ENCODE measurements at places on chromosomes 3 and 15.

GRCh38 chr3:37183375-37183831 lies 9.0 kb upstream of the LRRFIP2 start:
- DNase-seq: no peak

DNA sequence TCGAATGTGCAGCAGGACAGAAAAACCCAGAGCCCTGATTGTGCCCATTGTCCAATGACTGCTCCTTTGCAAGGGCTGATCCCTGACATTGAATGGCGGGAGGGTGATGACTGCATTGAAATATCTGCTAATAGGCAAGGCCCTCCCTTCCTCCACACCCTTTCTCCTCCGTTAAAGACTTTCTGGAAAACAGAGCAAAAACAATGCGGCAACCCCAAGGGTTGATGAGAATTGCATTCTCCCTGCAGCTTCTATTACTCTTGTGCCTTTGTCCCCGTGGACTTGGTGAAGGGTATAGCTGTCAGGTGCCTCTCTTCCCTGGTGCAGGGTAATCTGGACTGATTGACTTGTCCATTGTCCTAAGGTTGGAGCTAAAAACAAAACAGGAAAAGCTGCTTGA lies 71.8 kb downstream of the THSD4 start:
- DNase-seq: no peak

- no peak for DNase-seq
Observed at GRCh38 chr3:46086083-46086437, 58.8 kb upstream of the XCR1 start.

DNA sequence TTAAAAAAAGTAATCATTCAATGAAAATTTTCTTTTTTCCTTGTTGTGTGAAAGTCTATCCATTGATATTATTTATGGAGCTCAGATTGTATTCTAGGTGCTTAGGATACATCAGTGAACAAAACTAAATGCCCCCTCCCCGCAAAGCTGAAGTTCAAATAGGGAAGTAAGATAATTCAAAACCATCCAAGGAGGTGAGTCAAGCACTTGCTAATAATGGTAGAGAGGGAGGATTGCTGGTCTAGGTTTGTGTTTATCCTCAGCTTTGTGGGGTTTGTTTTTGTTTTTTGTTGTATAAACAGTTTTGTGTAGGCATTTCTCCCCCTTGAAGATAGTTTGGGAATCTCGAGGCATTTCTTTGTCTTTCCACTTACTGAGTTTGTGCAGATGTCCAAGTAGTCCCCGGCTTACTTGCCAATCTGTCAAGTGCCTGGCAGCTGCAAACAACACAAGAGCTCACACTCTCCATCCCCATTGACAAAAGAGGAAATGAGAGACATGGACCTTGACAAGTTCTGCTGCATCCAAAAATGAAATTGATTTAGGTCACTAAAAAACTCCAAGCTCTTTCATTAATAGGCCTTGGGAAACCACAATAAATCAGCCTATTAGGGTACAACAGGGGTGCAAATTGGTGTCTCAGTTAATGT lies 575.8 kb upstream of the TBL1XR1 start:
- DNase-seq: peak; percentile 9

GRCh38 chr3:127450331-127450730 lies 140.2 kb downstream of the TPRA1 start:
- no peak for DNase-seq

GRCh38 chr15:95839367-95839782 lies 491.1 kb upstream of the NR2F2 start:
- peak; percentile 20 for DNase-seq

- no peak for DNase-seq
Observed at GRCh38 chr3:150062492-150062891, 91.8 kb upstream of the PFN2 start.

GRCh38 chr3:29348316-29348715 lies 67.4 kb downstream of the RBMS3 start:
- DNase-seq: no peak

DNA sequence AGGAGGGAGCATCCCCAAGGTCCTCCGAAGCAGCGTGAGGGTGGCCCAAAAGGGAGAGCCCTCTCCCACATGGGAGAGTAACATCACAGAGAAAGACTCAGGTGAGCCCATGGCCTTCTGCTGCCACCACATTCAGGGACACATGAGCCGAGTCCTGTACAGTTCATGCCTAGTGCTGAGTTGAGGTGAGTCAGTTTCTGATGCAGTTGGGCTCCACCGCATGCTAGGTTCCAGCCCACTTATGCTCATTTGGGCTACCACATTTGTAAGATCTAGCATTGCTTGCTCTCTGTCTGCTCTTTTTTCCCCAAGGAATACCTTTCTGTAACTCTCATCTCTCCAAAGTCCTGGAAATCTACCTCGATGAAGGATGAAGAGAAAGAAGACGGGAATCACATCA lies 77.1 kb downstream of the SETD5 start:
- DNase-seq: no peak

DNA sequence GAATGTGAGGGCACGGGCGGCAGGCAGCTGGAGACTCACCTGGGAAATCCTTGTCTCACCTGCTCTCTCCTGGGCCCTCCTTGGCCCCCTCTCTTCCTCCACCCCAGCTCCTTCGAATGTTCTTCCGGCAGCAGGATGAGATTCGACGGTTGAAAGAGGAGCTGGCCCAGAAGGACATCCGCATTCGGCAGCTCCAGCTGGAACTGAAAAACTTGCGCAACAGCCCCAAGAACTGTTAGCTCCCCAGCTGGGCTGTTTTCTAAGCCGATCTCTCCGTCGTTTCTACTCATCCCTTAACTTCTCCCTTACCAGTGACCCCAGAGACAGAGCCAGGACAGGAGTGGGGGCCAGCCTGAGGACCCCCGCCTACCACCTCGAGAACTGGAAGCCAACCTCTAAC lies 95.0 kb downstream of the ANP32A start:
- DNase-seq: no peak

- DNase-seq: no peak
Observed at GRCh38 chr3:194861375-194861774, 175.7 kb downstream of the FAM43A start.

GRCh38 chr15:63930034-63930433 lies 96.3 kb upstream of the HERC1 start:
- DNase-seq: no peak

GRCh38 chr3:168260859-168261258 lies 165.1 kb upstream of the GOLIM4 start:
- no peak for DNase-seq

GRCh38 chr3:153442799-153443487 lies 280.9 kb downstream of the RAP2B start:
- no peak for DNase-seq

GRCh38 chr3:119302697-119303551 lies 8.7 kb downstream of the ARHGAP31 start:
- DNase-seq: no peak

GRCh38 chr3:127483902-127484591 lies 106.5 kb downstream of the TPRA1 start:
- DNase-seq: peak; percentile 69

DNA sequence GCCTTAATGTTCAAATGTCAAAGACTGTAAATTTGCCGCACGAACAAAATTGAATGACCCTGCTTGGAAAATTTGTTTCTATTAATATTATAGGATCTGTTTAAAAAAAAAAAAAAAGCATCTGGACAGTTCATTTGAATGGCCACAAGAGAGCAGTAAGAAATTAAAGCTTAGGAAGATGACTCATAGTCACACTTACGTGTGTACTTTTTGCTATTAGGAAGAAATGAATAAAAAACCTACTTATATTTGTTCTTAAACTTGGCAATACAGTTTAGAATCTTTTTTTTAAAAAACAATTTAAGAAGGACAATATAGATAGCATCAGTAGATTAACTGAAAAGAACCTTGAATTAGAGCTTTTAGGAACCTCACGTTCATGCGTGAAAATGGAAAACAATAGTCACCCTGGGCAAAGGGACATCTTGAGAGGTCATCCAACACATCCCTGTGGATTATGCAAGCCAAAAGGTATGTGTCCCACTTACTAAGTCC lies 621.8 kb downstream of the MECOM start:
- no peak for DNase-seq

DNA sequence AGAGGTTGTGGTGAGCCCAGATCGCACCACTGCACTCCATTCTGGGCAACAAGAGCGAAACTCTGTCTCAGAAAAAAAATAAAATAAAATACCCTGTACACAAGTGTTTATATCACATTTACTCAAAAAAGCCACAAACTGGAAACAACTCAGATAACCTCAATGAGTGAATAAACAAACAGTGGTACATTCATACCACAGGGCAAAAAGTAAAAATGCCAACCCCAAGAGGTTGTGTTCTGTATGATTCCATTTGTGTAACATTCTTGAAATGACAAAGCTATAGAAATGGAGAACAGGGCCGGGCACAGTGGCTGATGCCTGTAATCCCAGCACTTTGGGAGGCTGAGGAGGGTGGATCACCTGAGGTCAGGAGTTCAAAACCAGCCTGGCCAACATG lies 12.9 kb downstream of the EDC3 start:
- DNase-seq: no peak

- DNase-seq: peak; percentile 94
Observed at GRCh38 chr15:43826508-43827341, at the start of gene WDR76. Gene WDR76, plus strand, starts transcription at chr15:43827002. Its CDS starts 31 bp downstream, at chr15:43827033.

DNA sequence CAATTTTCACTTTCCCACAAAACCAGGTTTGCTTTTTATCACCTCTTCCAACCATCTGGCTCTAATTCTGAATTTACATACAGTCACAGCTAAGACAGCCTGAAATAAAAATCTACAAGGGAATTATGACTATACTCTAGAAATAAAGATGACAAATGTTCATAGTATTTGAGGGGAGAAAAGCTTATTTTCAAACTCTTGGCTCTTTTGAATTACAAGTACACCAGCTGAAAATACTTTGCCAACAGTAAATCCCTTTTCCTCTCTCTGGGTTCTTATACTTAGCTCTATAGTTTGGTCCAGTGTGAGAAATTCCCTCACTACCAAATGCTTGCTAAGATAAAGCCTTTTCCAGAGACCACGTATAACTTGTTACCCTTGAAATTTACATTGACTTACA lies 1037.9 kb downstream of the ROBO1 start:
- no peak for DNase-seq

DNA sequence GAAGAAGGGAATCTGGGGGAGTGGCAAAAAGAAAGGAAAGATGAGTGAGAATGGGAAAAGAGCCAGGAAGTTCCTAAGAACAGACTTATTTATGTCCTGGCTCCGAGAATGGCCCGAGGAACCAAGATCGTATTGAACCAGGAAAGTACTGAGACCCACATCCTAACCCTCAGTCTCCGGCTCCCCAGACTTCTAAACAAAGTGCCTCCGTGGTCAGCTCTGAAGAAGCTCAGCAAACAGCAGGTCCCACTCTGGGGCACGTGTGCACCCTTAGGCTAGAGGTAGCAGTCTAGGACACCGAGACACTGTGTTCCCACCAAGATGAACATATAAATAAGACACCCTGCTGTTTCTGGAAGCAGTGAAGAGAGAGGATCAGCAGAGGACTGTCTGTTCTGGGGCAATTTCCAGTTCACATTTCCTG lies 307.4 kb downstream of the NTRK3 start:
- DNase-seq: no peak

DNA sequence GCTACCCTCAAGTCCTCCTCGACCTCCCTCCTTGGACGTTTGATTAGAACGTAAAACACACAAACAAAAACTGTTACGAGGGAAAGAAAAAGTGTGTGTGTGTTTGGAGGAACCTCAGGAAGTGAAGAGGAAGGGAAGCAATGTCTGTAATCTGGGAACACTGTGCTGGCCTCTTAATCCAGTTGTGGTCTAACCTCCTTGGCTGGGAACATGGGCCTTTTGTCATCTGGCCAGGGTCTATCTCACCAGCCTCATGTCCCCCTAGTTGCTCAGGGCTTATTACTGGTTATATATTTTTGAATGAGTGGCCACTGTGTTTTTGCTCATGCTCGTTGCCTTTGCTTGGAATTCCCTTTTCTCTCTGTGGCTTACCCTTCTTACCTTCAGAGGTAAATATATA lies 89.0 kb upstream of the RASGRF1 start:
- no peak for DNase-seq

DNA sequence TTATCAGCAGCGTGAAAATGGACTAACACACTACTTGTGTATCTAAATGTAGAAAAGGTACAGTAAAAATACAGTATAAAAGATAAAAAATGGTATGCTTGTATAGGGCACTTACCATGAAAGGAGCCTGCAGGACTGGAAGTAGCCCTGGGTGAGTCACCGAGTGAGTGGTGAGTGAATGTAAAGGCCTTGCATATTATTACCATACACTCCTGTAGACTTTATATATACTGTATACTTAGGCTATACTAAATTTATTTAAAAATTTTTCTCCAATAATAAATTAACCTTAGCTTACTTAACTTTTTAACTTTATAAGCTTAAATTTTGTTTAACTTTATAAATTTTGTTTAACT lies 67.2 kb upstream of the TSPAN3 start:
- no peak for DNase-seq

DNA sequence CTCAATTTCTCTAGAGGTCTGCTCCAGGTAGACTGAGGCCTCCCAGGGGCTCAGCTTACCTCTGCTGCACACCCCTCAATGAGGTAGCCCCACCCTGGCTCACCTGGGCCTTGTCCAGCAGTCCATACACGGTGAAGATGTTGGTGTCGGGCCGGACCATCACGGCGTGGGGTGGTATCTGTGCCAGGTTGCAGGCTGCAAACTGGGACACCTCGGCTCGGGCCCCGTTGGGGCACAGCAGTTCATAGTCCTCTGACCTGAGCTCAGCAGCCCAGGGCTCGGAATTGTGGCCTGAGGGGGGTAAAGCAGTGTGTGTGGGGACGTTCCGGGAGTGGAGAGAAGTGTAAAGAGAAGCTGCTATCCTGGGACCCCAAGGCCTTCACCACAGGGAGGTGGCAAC lies 23.2 kb downstream of the MELTF start:
- DNase-seq: no peak

DNA sequence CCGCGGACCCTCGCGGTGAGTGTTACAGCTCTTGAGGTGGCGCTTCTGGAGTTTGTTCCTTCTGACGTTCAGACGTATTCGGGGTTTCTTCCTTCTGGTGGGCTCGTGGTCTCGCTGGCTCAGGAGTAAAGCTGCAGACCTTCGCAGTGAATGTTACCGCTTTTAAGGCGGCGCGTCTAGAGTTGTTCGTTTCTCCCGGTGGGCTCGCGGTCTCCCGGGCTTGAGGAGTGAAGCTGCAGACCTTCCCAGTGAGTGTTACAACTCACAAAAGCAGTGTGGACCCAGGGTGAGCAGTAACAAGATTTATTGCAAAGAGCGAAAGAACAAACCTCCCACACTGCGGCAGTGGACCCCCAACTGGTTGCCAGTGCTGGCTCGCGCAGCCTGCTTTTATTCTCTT lies 177.1 kb downstream of the UACA start:
- no peak for DNase-seq

GRCh38 chr3:121722411-121722810 lies 27.1 kb downstream of the GOLGB1 start:
- no peak for DNase-seq

- no peak for DNase-seq
Observed at GRCh38 chr3:43104660-43105595, 951 bp downstream of the POMGNT2 start.

- DNase-seq: no peak
Observed at GRCh38 chr15:28979208-28979841, 93.6 kb downstream of the APBA2 start.

- DNase-seq: no peak
Observed at GRCh38 chr3:42756681-42757213, 16.3 kb downstream of the CCDC13 start.
